EL (cell line): ENCODE measurements at places on chromosomes 16 and 17.

DNA sequence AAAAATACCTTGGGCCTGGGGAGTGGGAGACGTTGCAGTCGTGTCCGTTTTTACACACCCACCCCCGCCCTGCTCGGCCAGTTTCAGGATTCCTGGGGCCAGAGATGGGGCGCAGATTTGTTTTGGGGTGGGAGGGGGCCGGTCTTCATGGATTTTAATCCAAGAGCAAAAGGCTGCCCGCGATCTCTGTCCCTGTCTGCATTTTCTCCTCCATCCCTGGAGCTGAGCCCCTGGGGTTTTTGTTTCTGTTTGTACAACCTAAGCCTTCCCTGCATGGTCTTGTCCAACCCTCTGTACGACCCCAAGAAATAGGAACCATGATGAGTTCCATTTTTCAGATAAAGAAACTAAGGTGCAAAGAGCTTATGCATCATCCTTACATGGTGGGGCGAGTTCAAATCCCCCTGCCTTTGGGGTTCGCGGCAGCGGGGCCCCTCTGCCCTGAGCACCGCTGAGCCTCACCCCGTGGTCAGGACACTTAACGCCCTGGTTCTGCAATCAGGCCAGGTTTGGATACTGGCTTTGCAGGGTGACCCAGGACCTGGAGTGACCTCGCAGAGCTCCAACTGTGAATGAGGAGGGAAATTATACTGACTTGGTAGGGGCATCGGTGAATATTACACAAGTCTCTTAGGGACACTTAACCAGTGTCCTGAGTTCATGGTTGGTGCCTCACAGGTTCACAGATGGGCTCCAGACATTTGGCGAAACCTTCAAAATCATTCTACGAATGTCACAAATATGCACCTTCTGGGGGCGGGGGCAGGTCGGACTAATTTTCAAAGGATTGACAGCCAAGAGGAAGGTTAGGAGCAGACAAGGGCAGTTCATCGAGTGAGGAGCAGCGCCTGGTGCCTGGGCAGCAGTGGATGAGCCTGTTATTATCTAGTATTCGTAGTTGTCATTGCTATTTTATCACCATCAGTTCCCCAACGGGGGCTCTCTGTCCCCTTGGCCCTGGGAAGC lies 4.1 kb upstream of the FOXF1 start:
- DNase-seq, result no peak

- DNase-seq, result no peak
Measured at GRCh38 chr17:29996458-29996857, 55.0 kb downstream of the EFCAB5 start.

DNA sequence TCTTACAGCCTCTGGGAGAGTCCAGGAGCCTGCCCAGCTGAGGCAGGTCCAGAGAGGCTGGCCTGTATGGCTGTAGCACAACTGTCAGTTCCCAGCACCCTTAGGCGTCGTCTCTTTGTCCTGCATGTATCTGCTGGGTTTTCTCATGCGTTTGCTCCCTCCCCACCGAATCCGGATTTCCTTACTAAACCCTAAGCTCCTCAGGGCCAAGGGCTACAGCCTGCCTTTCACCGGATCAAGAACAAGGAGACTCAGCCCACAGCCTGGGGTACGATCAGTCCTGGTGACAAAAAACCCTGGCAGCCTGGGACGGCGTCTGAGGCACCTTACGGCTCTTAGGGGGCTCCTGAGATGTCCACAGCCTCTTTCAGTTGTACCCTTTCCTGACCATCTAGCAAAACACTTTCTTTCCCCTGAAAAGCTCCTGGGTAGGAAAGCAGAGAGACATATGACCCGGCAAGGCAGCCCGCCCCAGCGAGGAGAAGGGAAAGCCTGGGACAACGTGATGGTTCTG lies 12.2 kb downstream of the HIC1 start:
- DNase-seq, result no peak

- DNase-seq, result no peak
Measured at GRCh38 chr16:66623755-66624154, 19.3 kb downstream of the CMTM3 start.

DNA sequence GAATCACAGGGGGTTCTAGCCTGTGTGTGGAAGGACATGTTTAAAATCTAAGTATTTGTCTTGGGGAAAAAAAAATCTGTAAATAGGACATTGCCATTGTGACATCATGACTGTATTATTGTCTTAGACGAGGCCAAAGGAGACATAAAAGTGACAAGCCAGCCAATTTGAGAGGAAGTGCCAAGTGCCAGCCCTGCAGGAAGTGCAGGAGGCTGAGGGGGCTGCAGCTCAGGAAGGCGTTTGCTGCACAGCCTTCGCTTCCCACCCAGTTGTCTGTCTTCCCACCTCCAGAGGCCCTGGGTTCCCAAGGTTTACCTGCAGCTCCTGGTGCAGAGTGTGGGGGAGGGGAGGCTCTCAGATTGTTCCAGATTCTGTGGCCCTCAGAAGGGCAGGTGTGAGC lies 1.3 kb downstream of the ADCY7 start:
- no peak for DNase-seq

- DNase-seq, result no peak
Measured at GRCh38 chr17:4100883-4101756, 41.7 kb downstream of the ZZEF1 start.
